Memory B cell (primary cell): ENCODE measurements at places on chromosomes 2 and 18.

DNA sequence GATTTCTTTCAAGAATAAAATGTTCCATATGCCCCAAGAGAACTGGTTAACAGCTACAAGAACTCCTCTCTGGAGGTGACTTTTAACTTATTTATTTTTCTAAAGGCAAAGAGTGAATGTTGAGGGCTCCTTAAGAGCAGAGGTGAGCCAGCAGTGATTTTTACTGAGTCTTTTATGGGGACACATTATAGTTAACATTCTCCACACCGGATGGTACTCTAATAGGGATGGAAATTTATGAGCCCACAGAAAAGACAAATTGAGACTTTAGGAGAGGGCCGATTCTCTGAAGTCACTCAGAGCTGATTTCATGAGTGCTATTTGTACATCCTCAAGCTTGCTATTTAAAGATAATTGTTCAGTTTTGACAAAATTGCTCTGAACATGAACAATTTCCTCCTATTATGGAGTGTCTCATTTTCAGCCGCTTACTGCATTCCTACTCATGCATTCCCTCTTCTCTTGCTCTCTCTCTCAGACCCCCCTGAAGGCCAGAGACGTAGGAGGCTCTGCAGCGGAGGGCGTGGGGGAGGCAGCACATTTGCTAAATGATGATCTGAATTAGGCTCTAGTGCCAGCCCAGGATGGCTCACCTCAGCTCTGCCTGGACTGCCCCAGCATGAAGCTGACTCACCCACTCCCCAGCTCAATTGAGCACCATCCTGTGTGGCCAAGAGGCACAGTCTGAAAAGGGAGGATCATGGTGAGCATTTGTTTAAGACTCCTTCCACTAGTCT lies 5.9 kb upstream of the RPL37A start:
- DNase-seq, result no peak

- no peak for DNase-seq
Measured at GRCh38 chr2:53952519-53952918, 18.3 kb downstream of the PSME4 start.

GRCh38 chr2:72442270-72442669 lies 294.6 kb upstream of the CYP26B1 start:
- DNase-seq, result no peak

DNA sequence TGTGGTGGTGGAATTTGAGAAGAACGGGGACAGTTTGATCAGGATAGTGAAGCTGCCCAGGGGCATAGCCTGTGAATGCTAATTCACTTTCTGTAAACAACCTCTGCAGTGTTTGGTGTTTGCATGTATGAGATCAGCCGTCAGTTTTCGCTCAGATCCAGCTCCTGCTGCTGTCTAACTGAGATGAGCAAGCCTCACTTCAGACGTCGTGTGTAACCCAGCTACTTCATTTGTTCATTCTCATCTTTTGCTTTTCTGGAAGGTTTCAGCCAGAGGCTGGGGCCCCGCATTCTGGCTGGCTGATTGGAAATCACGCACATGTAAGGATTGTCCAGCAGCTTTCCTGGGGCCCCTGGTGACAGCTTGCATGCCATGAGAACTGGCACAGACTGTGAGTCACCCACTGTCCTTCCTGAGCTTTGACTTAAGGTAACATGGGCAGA lies 48.9 kb downstream of the LDLRAD4 start:
- no peak for DNase-seq

- DNase-seq, result no peak
Measured at GRCh38 chr2:2787301-2787907, 456.3 kb upstream of the MYT1L start.

DNA sequence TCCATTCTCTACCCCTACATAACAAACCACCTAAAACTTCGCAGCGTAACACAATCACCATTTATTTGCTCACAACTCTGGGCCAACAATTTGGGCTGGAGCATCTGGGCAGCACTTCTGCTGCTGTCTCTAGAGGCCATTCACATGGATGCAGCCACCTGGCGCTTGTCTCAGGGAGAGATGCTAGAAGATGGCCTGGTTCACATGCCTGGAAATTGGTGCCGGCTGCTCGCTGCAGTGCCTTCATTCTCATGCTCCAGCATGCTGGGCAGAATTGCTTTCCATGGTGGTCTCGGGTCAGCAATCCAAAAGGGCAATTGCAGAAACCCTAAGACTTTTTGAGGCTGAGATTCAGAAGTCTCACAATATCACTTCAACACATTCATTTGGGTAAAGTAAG lies 157.4 kb downstream of the SUCLG1 start:
- no peak for DNase-seq

DNA sequence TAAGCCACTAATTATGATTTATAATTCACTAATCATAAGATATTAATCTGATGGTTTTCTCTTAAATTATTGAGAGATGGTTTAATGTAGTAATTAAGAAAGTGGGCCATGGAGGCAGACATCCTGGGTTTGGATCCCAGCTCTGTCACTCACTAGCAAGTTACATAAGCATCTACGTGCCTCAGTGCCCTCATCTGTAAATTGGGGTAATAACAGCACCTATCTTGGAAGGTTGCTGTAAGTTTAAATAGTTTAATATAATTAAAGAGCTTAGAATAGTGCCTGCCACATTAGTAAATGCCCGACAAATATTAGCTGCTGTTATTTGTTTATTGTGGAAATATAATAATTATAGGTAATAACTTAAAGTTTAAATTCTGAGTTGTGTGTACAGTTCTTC lies 30.9 kb downstream of the BABAM2 start:
- DNase-seq, result no peak

DNA sequence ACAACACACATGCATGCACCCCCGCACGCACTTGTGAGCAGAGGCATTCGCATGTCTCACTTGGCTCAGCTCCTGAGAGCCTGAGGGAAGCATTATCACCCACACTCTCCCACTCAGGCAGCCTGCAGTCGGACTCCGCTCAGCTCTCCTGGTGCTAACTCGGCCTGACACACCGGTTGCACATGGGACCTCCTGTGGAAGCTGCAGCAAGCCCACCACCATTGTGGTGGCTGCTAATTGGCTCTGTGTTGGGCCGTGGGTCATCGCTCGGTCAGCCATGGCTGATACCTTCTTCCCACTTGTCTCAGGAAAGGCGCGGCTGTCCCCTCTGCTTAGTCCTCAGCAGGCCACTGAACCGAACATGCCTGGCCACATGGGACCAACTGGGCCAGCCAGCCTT lies 13.7 kb upstream of the TEX261 start:
- no peak for DNase-seq
